ENCODE measurements at places on chromosomes 1 and 21.

DNA sequence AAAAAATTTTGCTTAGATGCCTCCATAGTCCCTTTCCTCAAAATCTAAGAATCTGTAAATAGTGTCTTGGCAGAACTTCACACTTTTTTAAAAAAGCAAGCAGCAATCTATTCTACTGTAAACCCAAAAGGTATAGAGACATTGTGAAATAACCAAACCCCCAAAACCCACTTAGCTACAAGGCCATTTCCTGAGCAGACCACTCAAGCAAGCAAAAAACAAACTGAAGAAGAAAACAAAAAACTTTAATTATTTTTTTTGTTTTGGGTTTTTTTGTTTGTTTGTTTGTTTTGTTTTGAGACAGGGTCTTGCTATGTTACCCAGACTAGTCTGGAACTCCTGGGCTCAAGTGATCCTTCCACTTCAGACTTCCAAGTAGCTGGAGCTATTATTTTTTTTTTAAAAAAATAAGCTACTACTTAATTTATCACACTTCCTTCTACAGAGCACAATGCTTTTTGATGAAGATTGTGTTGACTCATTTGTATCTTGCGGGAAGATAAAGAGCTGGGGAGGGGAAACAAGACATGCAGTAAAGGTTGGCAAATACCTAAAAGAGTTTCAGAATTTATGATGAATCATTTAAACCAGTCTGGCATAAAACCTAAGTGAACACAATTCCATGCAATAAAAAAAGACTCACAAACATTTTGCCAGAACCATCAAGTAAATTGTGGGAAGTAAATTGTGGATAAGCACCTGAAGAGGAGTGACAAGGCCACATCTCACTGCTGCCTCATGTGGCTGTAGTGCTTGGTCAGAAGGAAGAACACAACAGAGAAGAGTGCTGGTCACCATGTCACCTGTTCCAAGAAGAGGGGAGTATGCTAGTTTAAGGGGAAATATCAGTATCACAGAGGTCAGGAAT is 2.7 kb upstream of the PTPN22 start:
- no peak for DNase-seq

- peak; percentile 57 for DNase-seq
Observed at GRCh38 chr1:175154629-175155472, 37.7 kb downstream of the KIAA0040 start.

- DNase-seq: no peak
Observed at GRCh38 chr1:73886716-73887115, 311.3 kb downstream of the LRRIQ3 start.

GRCh38 chr1:12598974-12599373 is 19.0 kb downstream of the DHRS3 start:
- no peak for DNase-seq

- DNase-seq: no peak
Observed at GRCh38 chr1:117068580-117068979, 8.5 kb downstream of the TTF2 start.

- DNase-seq: no peak
Observed at GRCh38 chr1:83942914-83943313, 56.0 kb downstream of the TTLL7 start.

GRCh38 chr1:56359056-56359455 is 220.3 kb downstream of the PLPP3 start:
- no peak for DNase-seq

GRCh38 chr1:96291468-96291867 is 430.1 kb upstream of the PTBP2 start:
- no peak for DNase-seq

DNA sequence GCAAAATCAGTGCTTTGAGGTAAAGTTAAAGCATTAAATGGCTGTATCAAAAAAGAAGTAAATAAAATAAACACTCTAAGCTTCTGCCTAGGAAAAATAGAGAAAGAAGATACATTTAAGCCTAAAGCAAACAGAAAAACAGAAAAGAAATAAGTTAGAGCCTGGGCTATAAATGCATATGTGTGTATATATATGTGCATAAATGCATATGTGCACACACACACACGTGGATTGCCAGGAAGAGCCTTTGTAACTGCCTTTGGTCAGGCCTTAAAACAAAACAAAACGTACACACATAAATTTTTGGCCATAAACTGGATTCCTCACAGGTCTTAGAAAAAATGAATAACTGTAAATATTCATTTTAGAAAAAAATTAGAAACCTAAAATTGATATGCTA is 925.8 kb downstream of the MRPL39 start:
- DNase-seq: no peak

DNA sequence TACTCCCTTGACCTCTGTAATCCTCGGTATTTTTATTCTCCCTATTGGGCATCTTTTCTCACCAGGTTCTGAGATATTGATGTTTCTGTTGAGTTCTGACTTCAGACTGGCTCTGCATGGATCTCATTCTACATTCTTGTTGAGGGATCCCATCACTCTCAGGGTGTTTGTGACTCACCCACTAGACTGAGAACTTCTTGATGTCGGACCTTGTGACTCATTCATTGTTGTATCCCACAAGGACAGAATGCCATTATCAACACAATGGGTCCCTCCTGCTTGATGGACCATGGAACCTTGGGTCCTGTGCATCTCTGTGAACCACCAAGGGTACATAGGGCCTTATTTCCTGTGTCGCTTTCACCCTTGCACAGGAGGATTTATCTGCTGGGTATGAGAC is 174.1 kb downstream of the PBX1 start:
- no peak for DNase-seq

DNA sequence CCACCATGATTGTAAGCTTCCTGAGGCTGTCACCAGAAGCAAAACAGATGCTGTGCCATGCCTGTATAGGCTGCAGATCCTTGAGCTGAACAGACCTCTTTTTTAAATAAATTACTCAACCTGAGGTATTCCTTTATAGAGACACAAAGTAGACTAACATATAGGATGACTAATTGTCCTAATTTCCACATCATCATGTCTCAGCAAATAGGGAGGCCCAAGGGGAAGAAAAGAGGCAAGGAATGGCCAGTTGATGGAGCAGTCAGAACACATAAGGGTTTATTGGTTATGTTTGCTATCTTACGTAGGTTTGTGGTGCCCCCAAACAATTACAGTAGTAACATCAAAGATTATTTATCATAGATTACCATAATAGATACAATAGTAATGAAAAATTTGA is 126.2 kb downstream of the RASAL2 start:
- no peak for DNase-seq

- no peak for DNase-seq
Observed at GRCh38 chr21:40546647-40547046, 300.3 kb downstream of the DSCAM start.

DNA sequence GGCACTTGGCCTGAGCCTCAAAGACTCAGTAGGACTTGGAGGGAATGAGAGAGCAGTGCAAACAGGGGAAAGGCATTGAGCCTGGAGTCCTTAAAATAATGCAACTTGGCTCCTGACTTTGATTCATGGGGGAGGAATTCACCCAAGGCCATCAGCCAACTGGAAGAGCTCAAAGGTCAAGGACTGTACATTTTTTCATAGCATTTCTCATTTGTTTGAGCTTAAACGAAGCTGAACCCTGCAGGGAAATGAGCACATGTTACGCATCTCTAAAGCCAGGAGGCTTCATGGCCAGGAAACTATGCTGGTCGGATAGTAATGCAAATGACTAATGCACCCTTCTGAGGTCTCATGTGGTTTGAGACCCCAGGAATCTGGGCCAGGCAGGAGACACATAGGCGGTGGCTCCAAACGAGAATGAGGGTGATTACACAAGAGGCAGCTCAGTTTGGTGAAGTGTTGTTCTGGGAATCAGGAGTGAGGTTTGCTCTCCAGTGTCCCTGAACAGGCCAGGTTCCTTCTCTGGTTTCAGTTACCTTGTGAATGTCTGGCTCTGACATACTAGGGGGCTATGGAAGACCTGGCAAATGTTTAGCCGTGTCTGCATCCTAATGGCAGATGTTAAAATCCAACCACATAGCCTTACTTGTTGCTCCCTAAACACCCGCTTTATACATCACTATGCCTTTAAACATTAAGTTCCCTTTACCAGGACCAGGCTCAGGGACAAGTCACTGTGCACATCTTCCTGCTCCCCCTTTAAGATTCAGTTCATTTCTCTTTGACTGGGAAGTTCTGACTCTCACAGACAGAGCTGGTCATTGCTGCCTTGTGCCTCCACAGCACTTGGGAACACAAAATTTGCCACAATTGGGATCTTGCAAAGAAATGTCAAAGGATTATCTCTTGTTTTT is 503.9 kb upstream of the USP24 start:
- DNase-seq: no peak

GRCh38 chr1:27567971-27568299 is 36.0 kb downstream of the AHDC1 start:
- no peak for DNase-seq

DNA sequence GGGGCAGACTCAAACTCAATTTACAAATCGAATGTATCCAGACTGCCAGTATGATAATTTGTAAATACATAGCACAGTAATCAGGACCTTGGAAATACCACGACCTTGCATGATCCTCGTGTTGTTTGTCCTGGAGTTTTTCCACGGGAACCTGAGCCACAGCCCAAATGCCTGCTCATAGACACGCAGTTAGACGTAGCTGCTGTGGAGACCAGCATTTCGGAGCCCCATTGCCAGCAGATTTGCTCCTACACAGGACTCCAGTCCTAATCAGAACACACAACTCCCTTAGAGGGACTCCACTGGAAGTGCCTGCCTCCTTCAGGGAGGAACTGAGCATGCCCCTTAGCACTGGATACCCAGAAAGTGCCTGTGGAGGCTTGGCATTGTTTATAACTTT is 163.2 kb downstream of the GALNT2 start:
- no peak for DNase-seq

DNA sequence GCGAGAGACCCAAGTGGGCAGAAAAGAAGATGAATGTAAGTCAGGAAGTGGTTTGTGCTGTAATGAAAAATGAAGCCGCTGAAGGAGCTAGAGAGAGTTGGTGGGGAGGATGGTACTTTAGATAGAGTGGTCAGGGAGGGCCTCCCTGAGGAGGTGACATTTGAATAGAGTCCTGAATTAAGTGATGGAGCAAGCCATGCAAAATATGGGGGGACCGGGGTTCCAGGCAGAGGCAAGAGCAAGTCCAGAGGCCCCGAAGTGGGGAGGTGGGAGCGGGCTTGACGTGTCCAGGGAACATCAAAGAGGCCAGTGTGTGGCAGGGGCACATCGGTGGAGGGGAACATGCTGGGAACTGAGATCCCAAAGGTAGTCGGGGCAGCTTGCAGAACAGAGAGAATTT is 43.1 kb downstream of the OPRD1 start:
- no peak for DNase-seq

DNA sequence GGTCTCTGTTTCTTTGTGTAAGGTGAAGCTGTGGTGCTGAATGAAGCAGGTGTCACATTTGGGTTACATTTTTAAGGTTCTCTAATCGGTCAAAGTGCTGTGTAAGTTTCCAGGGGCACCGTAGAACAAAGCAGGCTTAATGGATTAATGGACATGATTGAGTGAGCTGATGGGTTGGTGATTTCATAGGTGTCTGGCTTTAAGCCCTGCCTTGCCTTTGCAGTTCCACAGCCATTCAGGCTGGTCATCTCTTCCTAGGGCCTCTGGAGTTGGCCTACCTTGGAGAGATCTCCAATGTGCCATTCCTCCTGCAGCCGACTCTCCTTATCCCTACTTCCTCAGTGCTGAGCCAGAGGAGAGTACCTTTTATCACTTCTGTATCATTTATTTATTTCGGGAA is 15.2 kb downstream of the GALNT2 start:
- no peak for DNase-seq

Data from stimulated activated naive B cell treated with anti-CD40 and anti-IgM and Interleukin-4, amounts not matched to agents 10 μg/mL and 1 μg/mL and 100 μg/mL, for 72 hours (primary cell).